A375 (cell line): ENCODE measurements at places on chromosomes 7 and 10. TPM values are rescaled to one million over a fixed set of nuclear protein-coding genes. Genes with fewer than 3 reads are reported as not detected.

Gene OR2A42
- not detected in 2 replicates for total RNA-seq

Gene GRIFIN
- total RNA-seq, result not detected in 2 replicates

Gene CALML5
- not detected in 2 replicates for total RNA-seq

Gene ZNF22
- 10.0 and 13.1 TPM in 2 replicates for total RNA-seq

Gene AS3MT
- total RNA-seq, result 0.26 and 0.32 TPM in 2 replicates

Gene SPDYE8
- total RNA-seq, result not detected in 2 replicates

Gene LOXL4
- total RNA-seq, result 393 and 394 TPM in 2 replicates

Gene GIMAP4
- total RNA-seq, result 0.15 TPM in 1 of 2 replicates, not detected in the other

Gene RNF133
- 0.29 and 0.49 TPM in 2 replicates for total RNA-seq

Gene GPC2
- total RNA-seq, result 0.72 and 1.2 TPM in 2 replicates

Gene CAV2
- total RNA-seq, result 12.8 and 17.1 TPM in 2 replicates

Gene FAM237B
- not detected in 2 replicates for total RNA-seq

Gene LLCFC1
- not detected in 2 replicates for total RNA-seq

Gene OGDHL
- 2.7 and 3.0 TPM in 2 replicates for total RNA-seq

Gene PON3
- total RNA-seq, result not detected in 2 replicates

Gene H2BK1
- not detected in 2 replicates for total RNA-seq

Gene RBM48
- total RNA-seq, result 12.5 and 13.6 TPM in 2 replicates

Gene PRLHR
- total RNA-seq, result not detected in 2 replicates
